ENCODE measurements at places on chromosomes 2 and 18.

DNA sequence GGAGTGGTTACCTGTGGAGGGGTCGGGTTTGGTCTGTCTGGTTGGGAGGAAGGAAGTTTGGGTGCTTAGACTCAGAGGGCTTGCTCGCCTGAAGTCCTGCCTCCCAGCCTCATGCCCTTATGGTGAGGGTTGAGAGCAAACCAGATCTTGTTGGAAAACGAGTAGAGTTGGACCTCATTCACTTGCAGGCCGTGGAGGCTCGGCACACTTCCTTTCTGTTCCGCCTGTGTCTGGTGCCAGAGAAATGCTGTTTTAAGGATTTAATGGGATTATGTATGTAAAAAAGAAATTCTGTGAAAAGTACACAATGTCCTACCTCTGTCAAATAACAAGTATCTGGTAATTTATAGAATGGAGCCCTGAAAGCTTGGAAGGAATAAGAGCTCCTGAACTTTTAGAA lies 29.6 kb downstream of the GATA6 start:
- no peak for DNase-seq

GRCh38 chr2:54520687-54521086 lies 64.6 kb downstream of the SPTBN1 start:
- DNase-seq = peak; percentile 73

DNA sequence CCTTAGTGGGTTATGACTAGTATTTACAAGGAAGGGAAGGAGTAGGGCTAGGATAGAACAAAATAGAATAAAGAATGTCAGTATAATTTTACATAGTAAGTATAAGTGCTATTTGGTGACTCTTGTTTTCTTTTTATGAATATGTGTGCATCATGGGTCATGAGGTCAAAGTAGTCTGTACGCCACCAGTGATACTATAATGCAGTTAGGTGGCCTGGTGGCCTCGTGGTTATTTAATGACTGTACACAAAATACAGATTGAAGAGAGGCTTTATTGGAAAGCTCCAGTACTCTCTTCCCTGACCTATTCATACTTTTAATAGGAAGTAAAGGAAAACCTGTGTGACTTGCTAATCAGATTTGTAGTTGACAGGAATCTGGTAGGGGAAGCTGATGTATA lies 27.3 kb downstream of the CAB39 start:
- DNase-seq = no peak

DNA sequence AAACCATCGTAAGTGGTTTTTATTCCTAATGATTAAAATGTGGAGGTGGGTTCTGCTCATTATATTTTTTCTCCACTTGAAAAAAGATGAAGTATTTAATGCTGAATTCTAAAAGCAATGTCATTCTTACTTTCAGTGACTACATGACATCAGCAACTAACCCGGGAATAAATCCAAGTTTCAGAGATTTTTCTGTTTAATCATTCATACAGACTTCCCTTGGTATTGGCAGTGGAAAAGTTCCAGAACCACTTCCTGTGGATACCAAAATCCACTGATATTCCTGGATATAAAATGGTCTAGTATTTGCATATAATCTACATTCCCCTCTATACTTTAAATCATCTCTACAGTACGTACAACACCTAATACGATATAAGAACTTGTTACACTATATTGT lies 128.6 kb downstream of the ZNF532 start:
- peak; percentile 94 for DNase-seq

- DNase-seq = no peak
Observed at GRCh38 chr2:175241691-175242090, 60.2 kb upstream of the ATP5MC3 start.

- DNase-seq = peak; percentile 40
Observed at GRCh38 chr2:12284487-12284886, 432.2 kb upstream of the TRIB2 start.

DNA sequence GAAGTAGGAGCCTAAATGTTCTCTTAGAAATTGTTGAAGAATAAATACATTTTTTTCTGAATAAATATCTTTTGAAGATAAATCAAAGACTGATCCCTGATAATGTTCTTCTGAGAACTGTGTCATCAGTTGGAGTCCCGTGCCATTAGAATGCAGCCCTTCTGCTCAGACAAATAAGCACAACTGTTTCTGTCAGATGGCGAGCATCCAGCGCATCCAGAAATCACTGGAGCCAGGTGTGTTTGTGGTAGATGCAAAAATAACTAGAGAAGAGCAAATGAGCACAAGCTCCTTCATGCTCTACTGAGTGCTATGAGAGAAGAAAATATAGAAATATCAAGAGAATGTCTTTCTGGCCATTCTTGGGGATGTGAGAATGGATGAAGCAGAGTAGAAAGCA lies 573.7 kb downstream of the THSD7B start:
- no peak for DNase-seq

DNA sequence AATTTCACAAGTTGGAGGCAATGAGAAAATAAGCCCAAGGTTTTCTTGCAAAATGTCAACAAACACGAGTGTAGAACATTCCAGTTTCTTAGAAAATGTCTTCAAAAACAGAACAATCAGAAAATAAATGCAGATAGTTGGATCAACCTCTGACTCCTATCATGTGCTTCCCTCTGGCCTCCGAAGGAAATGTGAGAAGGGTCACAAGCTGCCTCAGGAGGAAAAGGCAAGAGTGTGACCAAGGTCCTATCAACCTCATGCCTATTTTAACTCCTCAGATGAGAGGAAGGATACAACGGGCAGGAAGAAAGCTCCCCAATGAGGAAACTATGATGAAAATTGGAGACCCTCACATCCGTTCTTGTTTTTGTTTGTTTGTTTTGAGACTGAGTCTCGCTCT lies 7.9 kb downstream of the SCYGR5 start:
- no peak for DNase-seq

GRCh38 chr2:236008006-236008405 lies 160.2 kb downstream of the GBX2 start:
- no peak for DNase-seq

DNA sequence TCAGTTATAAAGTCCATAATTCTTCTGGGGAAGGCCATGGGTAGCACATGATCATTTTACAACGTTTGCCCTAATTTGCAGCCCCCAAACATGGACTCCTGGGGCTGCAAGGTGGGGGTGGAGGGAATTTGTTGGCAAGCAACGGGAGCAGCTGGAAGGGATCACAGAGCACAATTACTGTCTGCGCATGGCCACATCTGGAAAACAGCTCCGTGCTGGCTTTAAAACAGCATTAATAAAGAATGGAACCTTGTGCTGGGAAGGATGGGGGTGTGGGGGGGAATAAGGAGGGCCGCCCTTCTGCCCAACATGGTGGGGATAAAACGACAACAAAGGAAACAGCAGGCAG lies 60.9 kb upstream of the SLC14A2 start:
- DNase-seq = no peak

DNA sequence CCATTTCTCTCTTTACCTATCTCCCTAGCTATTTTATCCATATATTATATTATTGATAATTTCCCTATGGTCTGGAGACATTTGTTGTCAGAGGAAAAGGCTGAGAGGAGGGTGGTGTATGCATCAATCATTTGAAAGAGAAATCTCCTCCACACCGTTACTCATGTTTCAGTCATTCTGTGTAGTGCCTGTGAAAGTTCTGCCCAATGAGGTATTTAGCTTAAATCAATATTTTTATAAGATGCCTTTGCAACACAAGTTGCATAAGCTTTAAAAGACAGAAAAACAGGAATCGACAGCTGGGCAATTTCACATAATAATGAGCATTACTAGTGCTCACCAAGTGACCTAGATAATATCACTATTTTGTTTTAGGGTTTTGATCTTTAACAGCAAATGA lies 363.7 kb upstream of the FSIP2 start:
- DNase-seq = no peak

- DNase-seq = peak; percentile 67
Observed at GRCh38 chr2:169664978-169665930, 29.0 kb downstream of the CFAP210 start.

- peak; percentile 48 for DNase-seq
Observed at GRCh38 chr18:23826850-23827620, 137.8 kb downstream of the LAMA3 start.

GRCh38 chr2:150303281-150303680 lies 184.2 kb downstream of the RND3 start:
- no peak for DNase-seq

DNA sequence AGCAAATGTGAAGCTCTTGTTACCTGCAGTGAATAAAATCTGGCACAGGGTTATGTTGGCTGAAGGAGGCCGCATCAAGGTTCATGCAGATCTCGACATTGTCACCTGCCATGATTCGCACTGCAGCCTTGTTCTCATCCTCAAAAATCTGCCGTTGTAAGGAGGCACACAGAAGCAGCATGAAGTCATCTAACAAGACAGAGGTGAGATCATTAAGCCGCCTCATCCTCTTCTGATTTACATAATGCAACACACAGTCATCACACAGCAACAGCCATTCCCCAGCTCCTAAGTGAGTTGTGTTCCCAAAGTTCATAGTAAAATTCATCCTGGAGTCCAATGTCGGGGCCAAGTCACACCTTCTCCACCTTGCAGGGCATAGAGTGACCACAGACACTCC lies 232.1 kb downstream of the NAPG start:
- DNase-seq = no peak

DNA sequence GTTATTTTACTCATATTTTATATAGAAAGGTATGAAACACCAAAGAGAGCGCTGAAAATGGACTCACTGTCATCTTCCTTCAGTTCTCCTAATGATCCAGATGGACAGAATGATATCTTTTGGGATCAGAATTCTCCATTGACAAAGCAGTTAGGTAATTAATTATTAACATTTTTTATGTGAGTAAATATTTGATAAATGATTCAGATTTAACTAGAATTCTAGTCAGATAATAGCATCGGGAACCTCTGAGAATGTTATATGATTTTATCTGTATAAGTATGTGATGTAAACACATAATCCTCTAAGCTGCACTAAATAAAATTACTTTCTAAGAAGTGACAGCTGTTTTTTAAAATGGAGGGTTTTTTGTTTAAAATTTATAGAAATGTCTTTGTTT lies 2.0 kb downstream of the ETAA1 start:
- DNase-seq = no peak

DNA sequence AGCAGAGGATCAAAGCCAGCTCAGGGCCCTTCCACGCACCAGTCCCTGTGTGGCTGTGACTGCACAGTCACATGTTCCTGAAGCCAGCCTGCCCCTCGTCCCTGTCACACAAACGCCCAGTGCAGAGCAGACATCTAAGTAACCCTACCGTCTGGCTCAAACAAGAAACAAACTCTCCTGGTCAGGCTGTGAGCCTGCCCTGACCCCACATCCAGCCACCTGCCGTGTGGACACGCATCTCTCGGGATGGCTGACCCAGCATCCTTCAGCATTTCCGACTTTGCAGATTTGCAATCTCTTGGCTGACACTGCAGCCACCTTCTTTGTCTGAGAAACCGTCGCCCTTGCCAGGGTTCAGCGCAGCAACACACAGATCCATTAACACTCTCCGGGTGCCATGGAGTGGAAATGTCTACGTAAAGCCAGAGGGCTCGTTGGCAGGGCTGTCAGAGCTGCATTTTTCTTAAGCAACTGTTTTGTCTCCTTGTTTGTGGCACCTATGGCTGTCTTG lies 82.3 kb upstream of the ASAP2 start:
- DNase-seq = no peak

- DNase-seq = no peak
Observed at GRCh38 chr2:217823626-217824025, 179.2 kb downstream of the TNS1 start.

DNA sequence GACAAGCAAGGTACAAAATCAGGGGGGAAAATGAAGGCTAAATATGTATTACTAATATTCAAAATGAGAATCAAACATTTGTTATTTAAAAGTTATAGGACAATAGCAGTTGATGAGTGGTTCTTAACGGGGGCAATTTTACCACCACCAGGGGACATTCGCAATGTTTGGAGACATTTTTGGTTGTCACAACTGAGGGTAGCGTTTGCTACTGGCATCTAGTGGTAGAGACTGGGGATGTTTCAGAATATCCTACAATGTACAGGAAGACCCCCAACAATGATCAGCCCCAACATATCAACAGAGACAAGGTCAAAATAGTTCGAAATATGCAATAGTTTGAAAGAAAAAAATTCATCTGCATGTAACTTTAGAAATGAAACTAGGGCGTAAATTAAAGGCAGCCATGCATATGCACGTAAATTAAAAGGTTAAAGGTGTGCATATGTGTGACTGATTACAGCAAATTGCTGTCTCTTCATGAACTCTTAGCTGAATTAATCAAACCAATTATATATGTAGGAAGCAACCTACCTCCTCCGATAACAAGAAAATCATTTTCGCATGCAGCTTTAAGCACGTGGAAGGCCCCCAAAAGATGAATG lies 61.2 kb upstream of the CUL3 start:
- DNase-seq = peak; percentile 17

DNA sequence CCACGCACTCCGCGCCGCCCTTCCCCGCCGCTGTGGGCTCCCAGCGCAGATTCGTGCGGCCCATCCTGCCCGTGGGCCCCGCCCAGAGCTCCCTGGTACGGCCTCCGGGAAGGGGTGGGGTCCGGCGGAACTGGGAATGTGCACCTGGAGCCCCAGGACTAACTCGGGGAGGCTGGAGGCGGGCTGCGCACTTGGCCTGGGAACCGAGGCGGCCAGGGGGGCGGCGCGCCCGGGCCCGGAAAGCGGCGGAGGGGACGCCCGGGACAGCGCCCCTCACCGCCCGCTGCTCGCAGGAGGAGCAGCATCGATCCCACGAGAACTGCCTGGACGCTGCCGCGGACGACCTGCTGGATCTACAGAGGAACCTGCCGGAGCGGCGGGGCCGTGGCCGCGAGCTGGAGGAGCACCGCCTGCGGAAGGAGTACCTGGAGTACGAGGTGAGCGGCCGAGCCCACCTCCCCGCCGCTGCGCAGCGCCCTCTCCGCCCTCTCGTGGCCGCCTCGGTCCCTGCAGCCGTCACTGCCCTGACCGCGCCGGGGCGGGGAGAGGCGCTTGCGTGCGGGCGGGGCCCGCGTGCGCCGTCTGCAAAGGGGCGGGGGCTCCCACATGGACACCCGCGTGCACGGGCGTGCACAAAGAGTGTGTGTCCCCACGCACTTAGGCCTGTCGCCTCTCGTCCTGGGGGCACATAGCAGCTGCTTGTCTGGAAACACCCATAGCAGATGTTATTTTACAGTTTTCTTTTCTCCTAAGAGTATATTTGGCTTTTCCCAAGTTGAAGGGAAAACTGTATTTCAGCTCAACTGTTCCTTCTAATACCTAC lies 25.2 kb downstream of the PSD4 start:
- DNase-seq = peak; percentile 63

All from cardiac fibroblast (primary cell).